ENCODE measurements at places on chromosomes 5 and 9.

GRCh38 chr9:91832322-91832721 is 117.7 kb downstream of the ROR2 start:
- no peak for DNase-seq

DNA sequence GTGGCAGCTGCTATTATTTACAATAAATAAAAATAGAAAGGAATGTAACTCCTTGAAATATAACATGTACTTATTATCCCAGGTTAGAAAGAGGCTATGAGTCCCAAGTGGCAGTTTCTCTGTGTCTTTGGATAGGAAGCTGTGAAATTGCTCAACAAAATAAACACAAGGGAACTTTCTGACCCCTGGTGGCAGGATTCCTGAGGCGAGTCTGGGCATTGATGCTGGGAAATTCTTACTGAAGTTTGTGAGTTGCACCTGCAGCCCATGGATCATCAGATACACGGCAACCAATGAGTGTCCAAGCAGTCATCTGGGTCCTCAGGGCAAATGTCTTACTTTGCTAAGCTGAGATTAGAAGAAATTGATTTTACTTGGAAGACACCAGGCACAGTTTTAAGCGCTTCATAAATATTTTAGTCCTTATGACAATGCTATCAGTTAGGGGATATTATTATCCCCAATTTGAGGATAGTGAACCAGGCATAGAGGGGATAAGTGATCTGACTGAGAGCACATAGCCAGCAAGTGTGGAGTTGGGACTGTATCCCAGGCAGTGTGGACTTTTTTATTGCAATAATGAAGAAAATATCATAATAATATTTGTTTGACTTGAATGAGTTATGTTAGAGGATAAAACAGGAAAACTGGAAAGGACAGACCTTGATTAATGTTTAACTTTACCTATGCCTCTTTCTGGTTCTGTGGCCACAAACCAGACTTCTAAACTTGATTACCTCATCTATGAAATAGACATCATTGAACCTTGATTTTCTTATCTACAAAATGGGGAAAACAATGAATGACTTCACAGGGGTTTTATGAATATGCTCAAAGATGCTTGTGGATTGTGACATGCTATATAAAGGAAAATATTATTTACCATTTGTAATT is 265.5 kb upstream of the ADAMTSL1 start:
- no peak for DNase-seq

DNA sequence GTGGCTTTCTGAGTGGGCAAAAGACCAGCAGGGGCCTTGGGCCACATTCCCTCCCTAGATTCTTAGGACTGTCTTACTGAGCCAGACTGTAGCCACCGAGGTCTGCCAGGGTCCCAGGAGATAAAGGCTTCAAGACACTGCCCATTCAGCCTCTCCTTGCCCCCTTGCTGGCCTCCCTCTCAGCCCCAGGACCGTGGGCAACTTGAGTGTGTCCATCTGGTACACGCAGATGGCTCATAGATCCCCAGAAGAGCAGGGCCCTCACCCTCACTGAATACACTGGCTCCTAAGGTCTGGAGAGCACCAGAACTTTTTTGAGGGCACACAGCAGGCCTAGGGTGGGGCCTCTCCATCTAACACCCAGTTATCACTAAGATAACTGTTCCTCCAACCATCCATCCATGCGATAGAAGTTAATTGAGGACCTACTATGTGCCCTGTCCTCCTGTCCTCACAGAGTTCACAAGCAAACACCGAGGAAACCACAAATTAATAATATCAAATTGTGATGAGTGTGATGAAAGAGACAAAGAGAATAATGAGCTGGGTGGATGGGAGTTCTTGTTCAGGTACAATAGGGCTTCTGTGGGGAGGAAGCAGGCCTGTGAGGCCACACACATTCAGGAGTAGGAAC is 4.9 kb upstream of the PDGFRB start:
- DNase-seq = no peak

GRCh38 chr5:175680020-175680419 is 22.1 kb downstream of the HRH2 start:
- DNase-seq = no peak

DNA sequence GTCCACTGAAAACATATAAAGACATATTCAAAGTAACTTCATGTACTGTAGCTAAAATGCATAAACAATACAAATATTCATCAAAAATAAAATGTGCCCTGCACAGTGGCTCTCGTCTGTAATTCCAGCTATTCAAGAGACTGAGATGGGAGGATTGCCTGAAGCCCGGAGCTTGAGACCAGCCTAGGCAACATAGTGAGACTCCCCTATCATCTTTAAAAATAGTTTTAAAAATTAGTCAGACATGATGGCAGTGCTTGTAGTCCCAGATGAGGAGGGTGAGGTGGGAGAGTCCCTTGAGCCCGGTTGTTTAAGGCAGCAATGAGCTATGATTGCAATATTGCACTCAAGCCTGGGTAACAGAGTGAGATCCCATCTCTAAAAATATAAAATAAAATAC is 534.1 kb downstream of the ANXA1 start:
- no peak for DNase-seq

DNA sequence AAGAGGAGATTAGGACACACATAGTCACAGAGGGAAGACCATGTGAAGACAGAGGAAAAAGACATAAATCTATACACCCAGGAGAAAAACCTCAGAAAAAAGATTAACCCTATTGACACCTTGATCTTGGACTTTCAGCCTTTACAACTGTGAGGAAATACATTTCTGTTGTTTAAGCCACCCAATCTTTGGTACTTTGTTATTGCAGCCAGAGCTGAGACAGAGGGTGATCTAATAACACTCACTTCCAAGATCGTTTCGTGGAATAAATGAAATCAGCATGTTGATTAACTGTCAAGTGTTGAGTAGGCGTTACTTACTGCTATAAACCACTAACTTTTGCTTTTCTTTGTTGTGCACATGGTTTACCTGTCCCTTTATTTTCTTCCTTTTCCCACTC is 361.2 kb upstream of the RIOK2 start:
- no peak for DNase-seq

- no peak for DNase-seq
These were observed 9.0 kb downstream of the MYMK start for GRCh38 chr9:133515615-133516255.

DNA sequence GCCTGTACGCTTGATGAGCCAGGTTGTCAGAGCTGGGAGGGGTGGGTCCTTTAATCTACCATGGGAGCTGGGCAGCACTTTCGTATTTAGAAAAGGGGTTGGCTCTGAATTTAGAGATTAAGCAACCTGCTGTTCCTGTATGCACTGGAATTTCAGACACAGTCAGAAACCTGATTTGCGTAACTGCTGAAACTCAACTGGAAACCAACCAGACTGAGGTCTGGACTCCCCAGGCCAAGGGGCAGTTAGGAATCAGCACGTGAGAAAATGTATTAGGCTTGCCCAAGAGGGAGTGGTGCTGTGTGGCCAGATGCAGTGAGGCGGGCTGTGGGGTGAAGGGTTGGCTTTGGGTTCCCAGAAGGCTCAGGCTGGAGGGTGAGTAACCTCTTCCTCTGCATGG is 235.0 kb downstream of the GOLPH3 start:
- DNase-seq = no peak

Data from activated CD4-positive, alpha-beta T cell treated with anti-CD3 and anti-CD28 coated beads, Interleukin-10, Interleukin-2, amounts not matched to agents 100 ng/mL and 50 ng/mL, durations not matched to agents 16 hours and 8 hours (primary cell).